Aortic smooth muscle cell (primary cell): ENCODE measurements at places on chromosomes 6 and 20. TPM values are rescaled to one million over a fixed set of nuclear protein-coding genes. Genes with fewer than 3 reads are reported as not detected.

RPP21 gene
- total RNA-seq, result 16.5 and 21.1 TPM in 2 replicates

HLA-DQA1 gene
- 0.40 TPM in 1 of 2 replicates, not detected in the other for total RNA-seq

F13A1 gene
- total RNA-seq, result not detected in 2 replicates

GNRH2 gene
- total RNA-seq, result 0.26 and 0.50 TPM in 2 replicates

EYA2 gene
- 0.50 and 1.2 TPM in 2 replicates for total RNA-seq

ENPP3 gene
- total RNA-seq, result 0.25 and 0.40 TPM in 2 replicates

SOBP gene
- 3.8 and 5.8 TPM in 2 replicates for total RNA-seq

PSMB8 gene
- 65.9 and 83.3 TPM in 2 replicates for total RNA-seq

SLA2 gene
- not detected in 2 replicates for total RNA-seq

CYP24A1 gene
- not detected in 2 replicates for total RNA-seq

MAS1 gene
- total RNA-seq, result under 0.01 TPM in 2 replicates

RAB23 gene
- total RNA-seq, result 32.0 and 40.3 TPM in 2 replicates

LPA gene
- total RNA-seq, result not detected in 2 replicates

KCNK15 gene
- total RNA-seq, result 0.26 and 0.37 TPM in 2 replicates

DNAH8 gene
- under 0.01 TPM in 2 replicates for total RNA-seq

ACTL10 gene
- 2.1 and 2.6 TPM in 2 replicates for total RNA-seq

B3GALT4 gene
- 10.0 and 12.2 TPM in 2 replicates for total RNA-seq

BPIFA3 gene
- not detected in 2 replicates for total RNA-seq

PGC gene
- not detected in 2 replicates for total RNA-seq

PTCHD4 gene
- total RNA-seq, result 0.62 and 1.2 TPM in 2 replicates

BEND6 gene
- total RNA-seq, result 11.8 and 14.5 TPM in 2 replicates

AIF1 gene
- not detected in 2 replicates for total RNA-seq

NKAIN2 gene
- total RNA-seq, result not detected in 2 replicates

LAMP5 gene
- total RNA-seq, result 2.2 and 2.4 TPM in 2 replicates

TNFRSF21 gene
- total RNA-seq, result 2.0 and 5.8 TPM in 2 replicates

TP53TG5 gene
- total RNA-seq, result 0.19 TPM in 1 of 2 replicates, not detected in the other

VGLL2 gene
- not detected in 2 replicates for total RNA-seq

BHLHE23 gene
- total RNA-seq, result not detected in 2 replicates

BMP2 gene
- 7.5 and 8.8 TPM in 2 replicates for total RNA-seq

MICA gene
- total RNA-seq, result 18.3 and 28.3 TPM in 2 replicates

ARHGAP40 gene
- not detected in 2 replicates for total RNA-seq

SIRPG gene
- not detected in 2 replicates for total RNA-seq

HLA-F gene
- total RNA-seq, result 40.4 and 41.5 TPM in 2 replicates

PRL gene
- total RNA-seq, result not detected in 2 replicates

RBPJL gene
- total RNA-seq, result not detected in 2 replicates

RBBP8NL gene
- not detected in 2 replicates for total RNA-seq

SUPT3H gene
- 5.7 and 7.3 TPM in 2 replicates for total RNA-seq
